Nucleus accumbens (tissue), 56 donors: ENCODE measurements at places on chromosomes 1 and 21.

GRCh38 chr21:29961291-29962027 lies 21.7 kb upstream of the GRIK1 start:
- no peak for DNase-seq

GRCh38 chr1:9671377-9672140 lies 20.0 kb downstream of the PIK3CD start:
- DNase-seq = no peak

GRCh38 chr1:231748760-231749415 lies 122.3 kb downstream of the DISC1 start:
- DNase-seq = no peak

- no peak for DNase-seq
Observed at GRCh38 chr1:192224846-192225245, 66.6 kb downstream of the RGS18 start.

- no peak for DNase-seq
Observed at GRCh38 chr1:66295803-66296202, 238.2 kb upstream of the SGIP1 start.

DNA sequence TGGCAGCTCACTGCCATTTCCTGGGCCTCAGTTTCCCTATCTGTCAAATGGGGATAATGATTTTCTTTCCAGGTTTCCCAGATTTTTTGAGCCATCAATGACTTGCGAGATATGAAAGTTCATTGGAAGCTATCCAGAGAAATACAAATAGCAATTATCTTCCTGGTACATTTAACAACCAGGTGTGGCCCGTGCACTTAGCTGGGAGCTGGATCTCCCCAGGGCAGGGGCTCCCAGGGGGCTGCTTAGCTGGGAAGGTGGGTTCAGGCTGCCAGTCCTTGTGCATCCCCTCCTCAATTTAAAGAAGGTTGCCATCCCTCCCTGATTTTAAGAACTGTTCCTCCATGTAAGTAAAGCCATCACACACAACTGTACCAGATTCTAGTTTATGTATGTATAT lies 3.6 kb upstream of the TMEM54 start:
- no peak for DNase-seq

DNA sequence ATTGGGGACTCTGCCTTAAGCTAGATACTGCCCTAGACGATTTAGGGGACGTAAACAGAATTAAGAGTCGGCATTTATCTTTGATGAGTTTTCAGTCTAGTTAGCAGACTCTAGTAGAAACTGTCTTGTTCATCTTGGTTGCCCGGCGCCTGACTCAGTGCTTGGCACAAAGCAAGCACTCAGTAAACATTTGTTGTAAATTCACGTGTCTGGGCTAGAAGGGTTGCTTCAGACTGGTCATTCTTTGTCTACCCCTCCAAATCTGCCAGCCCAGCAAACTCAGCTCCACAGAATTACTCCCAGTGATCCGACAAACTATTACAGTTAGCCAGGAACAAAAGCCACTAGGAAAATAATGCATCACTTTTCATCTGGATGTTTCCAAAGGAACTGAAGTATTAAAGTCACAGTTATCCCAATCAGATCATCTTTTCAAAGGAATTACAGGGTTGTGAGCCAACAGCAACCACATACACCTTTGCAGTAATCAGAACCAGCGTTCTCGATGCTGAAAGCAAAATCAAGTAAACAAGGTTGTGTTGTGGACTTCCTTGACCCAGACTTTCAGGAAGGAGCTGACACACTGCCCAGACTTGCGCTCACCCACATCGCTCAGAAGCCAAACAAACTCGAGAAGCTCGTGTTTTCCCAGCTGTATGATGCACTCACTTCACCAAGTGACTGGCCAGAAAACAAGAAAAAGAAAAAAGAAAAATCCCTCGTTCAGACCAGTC lies 66.5 kb upstream of the GADD45A start:
- DNase-seq = peak; percentile 2

GRCh38 chr1:228151180-228151925 lies 1.6 kb downstream of the GJC2 start:
- DNase-seq = no peak

GRCh38 chr1:91885213-91885715 lies 687 bp downstream of the TGFBR3 start:
- no peak for DNase-seq

DNA sequence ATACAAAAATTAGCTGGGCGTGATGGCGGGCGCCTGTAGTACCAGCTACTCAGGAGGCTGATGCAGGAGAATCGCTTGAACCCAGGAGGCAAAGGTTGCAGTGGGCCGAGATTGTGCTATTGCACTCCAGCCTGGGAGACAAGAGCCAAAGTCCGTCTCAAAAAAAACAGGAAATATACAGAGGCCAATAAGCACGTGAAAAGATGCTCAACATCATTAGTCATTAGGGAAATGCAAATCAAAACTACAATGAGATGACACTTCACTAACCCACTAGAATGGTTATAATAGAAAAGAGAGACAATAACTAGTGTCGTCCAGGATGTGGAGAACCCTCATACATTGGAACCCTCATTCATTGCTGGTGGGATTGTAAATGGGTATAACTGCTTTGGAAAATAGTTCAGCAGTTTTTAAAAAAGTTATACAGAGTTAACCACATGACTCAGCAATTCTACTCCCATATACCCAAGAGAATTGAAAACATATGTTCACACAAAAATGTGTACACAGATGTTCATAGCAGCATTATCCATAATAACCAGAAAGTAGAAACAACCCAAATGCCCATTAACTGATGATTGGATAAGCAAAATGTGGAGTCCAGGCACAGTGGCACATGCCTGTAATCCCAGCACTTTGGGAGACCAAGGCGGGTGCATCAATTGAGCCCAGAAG lies 6.4 kb upstream of the E2F2 start:
- no peak for DNase-seq

DNA sequence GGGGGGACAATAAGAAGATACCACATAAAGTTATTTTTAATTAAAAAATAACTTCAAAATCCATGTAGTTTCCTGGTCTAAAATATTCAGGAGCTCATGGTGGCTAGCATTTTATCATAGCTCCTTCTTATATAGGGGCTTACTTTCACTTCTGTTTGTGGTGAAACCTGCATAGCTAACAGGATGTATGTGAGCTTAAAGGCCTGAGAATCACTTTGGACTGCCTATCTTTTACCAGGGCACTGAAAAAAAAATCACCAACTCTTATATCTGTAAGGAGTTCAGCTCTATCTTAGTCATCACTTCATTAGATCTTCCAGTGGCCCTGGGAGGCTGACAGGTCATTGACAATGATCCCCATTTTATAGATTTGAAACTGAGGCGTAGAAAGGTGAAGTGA lies 21.3 kb downstream of the UROD start:
- no peak for DNase-seq

DNA sequence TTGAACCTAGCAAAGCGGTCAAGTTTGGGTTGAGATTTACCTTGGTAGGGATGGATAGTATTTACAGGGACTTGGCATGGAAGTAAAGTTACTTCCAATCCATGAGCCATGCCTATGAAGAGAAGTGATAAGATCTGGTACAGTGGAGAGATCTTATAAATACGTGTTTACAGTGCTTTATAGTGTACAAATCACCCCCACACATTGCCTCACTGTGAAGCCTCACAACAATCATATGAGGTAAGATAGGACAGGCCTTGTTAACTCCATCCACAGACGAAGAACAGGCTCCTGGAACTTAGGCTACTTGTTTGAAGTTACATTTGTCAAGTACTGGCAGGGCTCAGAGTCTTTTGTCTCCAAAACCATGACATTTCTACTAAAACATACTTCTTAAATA lies 159.8 kb downstream of the PLPPR4 start:
- DNase-seq = no peak

DNA sequence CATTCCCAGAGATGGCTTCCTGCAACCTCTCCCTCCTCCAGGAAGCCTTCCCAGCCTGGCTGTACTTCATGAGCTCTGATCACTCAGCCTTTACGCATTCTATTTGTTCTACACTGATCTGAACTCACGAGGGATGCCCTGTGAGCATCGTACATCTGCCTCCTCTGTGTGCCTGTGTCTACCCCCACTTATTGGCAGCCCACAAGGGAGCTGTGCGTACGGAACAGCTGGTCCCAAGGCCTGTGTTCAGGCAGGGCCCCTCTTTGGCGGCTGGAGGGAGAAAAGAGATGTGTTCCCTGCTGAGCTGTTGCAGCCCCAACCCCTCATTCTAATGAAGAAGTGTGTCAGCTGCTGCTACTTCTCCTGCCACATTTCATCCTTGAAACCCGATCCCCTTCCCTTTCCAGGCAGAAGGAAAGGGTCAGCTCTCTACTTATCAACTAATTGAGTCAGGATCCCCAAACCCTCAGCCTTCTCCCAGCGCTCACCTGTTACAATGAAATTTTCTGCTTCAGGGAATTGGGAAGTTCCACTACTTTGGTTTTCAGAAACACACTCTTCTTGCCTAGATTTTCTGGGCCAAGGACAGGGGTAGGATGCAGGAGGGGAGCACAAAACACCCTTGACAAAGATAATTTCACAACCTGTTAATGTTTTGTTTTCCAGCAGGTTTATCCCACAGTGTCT lies 3.2 kb downstream of the INKA2 start:
- no peak for DNase-seq

DNA sequence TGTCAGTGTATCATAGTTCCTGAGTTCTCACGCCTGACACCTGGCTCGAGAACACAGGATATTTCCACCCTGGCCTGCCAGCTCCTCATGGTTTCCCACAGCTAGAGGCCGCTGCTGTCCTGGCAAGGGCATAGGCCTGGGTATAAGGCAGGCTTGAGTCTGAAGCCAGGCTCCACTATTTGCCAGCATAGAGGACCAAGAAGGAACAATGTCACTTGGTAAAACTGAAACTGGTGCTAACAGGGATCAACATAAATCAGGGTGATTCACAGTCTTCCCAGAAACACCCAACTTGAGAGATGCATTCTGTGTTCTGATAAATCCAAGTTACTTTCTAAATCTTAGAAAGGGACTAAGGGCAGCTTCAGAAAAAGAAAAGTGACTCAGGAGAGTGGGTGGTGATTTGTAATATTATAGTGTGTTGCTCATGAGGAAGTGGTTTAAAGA lies 6.9 kb upstream of the S100A2 start:
- DNase-seq = peak; percentile 73

DNA sequence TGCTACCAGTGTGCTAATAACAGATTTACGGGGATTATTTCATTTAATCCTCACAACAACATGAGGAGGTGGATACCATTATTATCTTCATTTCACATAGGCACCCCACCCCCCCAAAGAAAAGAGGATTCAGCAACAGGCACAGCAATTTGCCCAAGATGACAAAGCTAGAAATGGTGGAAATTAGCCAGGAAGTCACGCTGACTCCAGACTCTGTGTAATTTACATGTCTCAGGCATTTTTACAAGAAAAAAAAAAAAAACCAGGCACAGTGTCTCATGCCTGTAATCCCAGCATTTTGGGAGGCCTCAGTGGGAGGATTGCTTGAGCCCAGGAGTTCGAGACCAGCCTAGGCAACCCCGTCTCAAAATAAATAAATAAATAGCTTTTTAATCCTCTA lies 37.5 kb upstream of the PRDM2 start:
- no peak for DNase-seq

GRCh38 chr1:109908836-109909235 lies 1.8 kb upstream of the CSF1 start:
- DNase-seq = no peak
